Activated naive CD4-positive, alpha-beta T cell treated with anti-CD3 and anti-CD28 coated beads, Interleukin-2, amount 10 ng/mL, durations not matched to agents 5 hours and 36 hours (primary cell): ENCODE measurements at places on chromosomes 4 and X. TPM values are rescaled to one million over a fixed set of nuclear protein-coding genes. Genes with fewer than 3 reads are reported as not detected.

The HSFX4 gene
- total RNA-seq, result not detected

The PCDH19 gene
- total RNA-seq, result not detected

The PDCL2 gene
- not detected for total RNA-seq

The RS1 gene
- total RNA-seq, result not detected

The AKAP14 gene
- not detected for total RNA-seq

The ETDB gene
- not detected for total RNA-seq

The TLR10 gene
- total RNA-seq, result 0.19 TPM

The MAGEB17 gene
- not detected for total RNA-seq

The AR gene
- 0.12 TPM for total RNA-seq
